ENCODE measurements at places on chromosomes 16 and 17.
A peak's percentile ranks its signal among the peaks of the same experiment; 100 is the strongest.

DNA sequence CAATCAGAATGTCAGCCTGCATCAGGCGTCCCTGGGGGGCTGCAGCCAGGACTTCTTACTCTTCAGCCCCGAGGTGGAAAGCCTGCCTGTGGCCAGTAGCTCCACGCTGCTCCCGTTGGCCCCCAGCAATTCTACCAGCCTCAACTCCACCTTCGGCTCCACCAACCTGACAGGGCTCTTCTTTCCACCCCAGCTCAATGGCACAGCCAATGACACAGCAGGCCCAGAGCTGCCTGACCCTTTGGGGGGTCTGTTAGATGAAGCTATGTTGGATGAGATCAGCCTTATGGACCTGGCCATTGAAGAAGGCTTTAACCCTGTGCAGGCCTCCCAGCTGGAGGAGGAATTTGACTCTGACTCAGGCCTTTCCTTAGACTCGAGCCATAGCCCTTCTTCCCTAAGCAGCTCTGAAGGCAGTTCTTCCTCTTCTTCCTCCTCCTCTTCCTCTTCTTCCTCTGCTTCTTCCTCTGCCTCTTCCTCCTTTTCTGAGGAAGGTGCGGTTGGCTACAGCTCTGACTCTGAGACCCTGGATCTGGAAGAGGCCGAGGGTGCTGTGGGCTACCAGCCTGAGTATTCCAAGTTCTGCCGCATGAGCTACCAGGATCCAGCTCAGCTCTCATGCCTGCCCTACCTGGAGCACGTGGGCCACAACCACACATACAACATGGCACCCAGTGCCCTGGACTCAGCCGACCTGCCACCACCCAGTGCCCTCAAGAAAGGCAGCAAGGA, 10.4 kb downstream of the NFE2L1 start:
- DNase-seq = no peak

GRCh38 chr16:2155977-2156848, 631 bp downstream of the TRAF7 start:
- peak; percentile 79 for DNase-seq

- no peak for DNase-seq
Measured at GRCh38 chr16:10752843-10753523, 9.3 kb downstream of the NUBP1 start.

DNA sequence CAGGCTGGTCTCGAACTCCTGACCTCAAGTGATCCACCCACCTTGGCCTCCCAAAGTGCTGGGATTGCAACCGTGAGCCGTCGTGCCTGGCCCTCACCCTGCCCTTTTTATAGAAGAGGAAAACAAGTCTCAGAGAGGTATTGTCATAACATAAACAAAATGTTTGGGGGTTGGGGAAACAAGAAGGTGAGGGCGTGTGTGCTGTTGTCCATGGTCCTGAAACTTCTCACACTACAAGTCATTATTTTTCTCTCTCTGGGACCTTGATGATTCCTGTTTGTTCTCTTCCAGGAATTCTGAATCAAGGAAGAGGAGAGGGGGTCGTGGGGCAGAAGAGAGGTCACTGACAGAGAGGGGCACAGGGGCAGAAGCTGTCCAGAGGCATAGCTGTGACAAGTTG, 160.2 kb upstream of the LHX1 start:
- peak; percentile 11 for DNase-seq

- DNase-seq = no peak
Measured at GRCh38 chr16:50464325-50465290, 83.6 kb upstream of the NKD1 start.

- peak; percentile 63 for DNase-seq
Measured at GRCh38 chr17:18246880-18247612, 11.5 kb downstream of the FLII start.

GRCh38 chr17:3927628-3928340, 11.5 kb upstream of the P2RX1 start:
- peak; percentile 51 for DNase-seq

DNA sequence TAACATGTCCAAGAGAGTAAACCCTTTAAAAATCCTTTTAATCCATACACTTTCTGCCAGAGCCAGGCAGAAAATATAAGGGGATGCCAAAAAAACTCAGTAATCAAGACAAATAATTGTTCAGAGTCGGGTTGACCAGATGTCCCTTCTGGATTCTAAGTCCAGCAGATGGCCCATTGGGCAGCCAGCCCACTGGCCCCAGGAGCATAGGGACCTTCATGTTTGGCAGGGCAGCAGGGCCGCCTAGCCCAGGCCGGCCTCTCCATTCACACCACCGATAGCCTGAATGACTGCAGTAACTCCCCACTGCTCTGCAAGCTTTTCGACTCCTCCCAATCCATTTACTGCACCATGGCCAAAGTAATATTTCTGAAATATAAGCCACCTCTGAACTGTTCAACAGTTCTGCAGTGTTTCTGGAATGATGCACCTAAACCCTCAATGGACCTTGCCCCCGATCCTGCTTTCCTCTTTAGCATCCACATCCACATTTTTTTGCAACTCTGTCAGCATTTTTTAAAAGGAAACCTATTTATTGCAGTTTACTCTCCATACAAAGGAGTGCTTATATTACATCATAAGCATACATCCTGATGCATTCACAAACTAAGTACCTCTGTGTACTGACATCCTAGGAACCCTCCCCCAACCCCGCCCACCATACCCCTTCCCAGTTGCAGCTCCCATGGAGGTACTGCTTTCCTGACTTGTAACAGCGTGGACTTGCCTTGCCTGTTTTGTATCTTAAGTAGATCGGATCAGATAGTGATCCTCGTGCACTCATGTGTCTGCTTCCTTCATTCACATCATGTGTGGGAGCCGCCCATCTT, 46.4 kb downstream of the LDHD start:
- peak; percentile 17 for DNase-seq

GRCh38 chr17:5757314-5757907, 173.1 kb upstream of the NLRP1 start:
- no peak for DNase-seq

DNA sequence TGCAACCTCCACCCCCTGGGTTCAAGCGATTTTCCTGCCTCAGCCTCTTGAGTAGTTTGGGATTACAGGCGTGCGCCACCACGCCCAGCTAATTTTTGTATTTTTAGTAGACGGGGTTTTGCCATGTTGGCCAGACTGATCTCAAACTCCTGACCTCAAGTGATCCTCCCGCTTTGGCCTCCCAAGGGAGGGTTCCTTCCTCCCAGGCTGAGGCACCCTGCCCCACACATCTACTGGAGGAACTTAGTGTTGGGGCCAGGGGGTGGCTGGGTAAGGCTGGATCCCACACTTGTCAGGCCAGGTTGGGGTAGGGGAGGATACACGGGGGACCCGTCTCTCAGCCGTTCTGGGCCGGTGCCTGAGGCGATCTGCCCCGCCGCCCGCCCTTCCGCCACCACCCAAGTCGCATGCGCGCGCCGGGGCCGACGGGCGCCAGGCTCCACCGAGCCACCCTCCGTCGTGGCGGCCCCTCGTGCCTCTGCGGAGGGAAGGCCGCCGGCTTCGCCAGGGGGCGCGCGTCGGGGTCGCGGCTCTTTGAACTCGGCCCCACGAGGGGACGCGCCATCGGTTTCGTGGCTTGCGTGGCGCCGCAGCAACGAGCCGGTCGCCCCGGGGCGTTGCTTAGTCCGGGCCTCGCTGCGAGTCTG, 15.9 kb downstream of the GRB7 start:
- peak; percentile 34 for DNase-seq

DNA sequence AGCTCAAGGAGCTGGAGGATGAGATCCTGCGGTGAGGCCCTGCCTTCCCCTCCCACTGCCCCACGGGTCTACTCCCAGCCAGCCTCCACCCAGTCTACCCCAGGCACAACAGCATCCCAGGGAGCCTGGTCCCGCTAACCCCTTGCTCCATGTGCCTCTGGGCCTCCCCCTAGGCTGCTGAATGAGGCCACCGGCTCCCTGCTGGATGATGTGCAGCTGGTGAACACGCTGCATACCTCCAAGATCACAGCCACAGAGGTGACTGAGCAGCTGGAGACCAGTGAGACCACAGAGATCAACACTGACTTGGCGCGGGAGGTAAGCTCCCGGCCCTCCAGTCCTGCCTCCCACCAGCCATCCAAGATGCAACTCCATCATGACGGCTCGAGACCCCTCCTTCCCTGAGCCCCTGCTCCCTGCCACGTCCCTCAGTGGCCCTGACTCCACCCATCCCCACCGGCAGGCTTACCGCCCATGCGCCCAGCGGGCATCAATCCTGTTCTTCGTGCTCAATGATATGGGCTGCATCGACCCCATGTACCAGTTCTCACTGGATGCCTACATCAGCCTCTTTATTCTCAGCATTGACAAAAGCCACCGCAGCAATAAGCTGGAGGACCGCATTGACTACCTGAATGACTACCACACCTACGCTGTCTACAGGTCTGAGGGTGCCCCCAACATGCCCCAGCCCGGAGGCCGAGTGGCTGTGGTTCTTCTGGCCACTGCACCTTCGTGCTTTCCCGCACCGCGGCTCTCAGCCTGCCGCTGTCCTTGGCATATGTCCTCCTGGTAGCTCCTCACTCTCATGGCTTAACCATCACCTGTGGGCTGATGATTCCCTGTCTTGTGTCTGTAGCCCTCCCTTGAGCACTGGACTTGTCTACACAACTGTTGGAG, 15.0 kb upstream of the KDM6B start:
- DNase-seq = no peak

DNA sequence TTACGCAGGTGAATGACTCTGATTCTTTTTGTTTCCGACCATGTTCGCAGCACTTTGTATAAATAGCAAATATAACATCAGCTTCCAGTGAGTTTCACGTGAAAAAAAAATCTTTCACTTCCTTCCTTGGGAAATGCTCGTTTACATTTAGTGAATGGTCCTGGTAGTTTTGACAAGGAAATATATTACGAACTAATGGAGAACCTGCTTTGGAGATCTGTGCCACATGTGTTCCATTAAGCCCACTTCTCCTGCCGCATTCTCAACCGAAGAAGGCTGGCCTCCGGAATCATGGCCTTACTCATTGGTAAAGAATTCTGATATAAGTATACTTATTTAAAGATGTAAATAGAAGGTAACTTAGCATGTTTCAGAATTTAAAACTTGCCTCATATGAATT, 3.6 kb downstream of the CRAMP1 start:
- DNase-seq = peak; percentile 58

GRCh38 chr17:81365601-81366585, 29.4 kb upstream of the BAHCC1 start:
- DNase-seq = no peak

DNA sequence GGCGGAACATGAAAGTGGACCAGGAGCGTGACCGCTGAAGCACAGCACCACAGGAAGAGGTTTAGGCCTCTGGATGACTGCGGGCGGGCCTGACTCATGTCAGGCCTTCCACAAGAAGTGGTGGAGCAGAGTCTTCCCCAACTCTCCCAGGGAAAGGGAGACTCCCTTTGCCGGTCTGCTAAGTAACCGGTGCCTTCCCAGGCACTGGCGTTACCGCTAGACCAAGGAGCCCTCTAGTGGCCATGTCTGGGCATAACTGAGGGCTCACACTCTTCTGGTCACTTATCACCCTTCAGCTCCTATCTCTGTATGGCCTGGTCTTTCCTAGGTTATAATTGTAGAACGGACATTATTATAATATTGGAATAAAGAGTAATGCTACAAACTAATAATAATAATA, 1931.9 kb downstream of the TP53TG3F start:
- DNase-seq = peak; percentile 9

- DNase-seq = no peak
Measured at GRCh38 chr17:77493238-77493820, 352.6 kb downstream of the SEC14L1 start.

GRCh38 chr17:49817993-49818392, 29.5 kb downstream of the KAT7 start:
- no peak for DNase-seq

GRCh38 chr17:17066021-17066420, 23.8 kb downstream of the MPRIP start:
- DNase-seq = no peak

DNA sequence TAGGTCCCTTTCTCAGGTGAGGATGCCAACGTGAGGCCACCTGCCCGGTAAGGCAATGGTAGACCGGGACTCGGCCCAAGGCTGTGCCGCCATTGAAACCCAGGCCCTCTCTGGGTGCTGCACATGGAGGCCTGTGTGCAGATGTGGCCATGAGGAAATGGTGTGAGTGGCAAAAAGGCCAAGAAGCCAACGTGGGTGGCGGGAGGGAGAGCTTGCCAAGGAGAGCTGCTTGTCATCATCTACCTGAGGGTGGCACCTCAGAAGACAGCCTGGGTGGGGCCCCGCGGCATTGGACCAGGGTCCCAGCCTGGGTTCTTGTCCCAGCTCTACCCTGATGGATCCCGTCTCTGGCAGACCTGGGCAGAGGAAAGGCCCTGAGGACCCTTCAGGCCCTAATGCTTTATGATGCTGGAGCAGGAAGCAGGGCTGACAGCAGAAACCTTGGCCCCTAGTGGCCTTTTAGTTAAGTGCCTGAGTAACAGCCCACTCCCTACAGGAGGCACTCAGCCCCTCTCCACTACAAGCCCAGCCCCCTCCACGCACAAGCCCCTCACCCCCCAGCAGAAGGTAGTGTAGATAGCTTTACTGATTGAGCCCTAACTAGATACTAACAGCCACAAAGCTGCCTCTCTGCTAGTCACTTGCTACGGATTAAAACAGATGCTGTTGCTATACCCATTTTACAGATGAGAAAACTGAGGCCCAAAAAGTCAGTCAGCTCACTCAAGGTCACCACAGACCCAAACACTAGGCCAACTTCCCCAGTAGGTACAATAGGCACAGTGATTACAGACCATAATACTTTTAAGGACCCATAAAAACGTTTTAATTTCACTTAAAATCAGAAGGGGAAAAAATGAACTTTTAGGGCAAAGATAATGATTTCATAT, 26.2 kb upstream of the KIFC3 start:
- no peak for DNase-seq

DNA sequence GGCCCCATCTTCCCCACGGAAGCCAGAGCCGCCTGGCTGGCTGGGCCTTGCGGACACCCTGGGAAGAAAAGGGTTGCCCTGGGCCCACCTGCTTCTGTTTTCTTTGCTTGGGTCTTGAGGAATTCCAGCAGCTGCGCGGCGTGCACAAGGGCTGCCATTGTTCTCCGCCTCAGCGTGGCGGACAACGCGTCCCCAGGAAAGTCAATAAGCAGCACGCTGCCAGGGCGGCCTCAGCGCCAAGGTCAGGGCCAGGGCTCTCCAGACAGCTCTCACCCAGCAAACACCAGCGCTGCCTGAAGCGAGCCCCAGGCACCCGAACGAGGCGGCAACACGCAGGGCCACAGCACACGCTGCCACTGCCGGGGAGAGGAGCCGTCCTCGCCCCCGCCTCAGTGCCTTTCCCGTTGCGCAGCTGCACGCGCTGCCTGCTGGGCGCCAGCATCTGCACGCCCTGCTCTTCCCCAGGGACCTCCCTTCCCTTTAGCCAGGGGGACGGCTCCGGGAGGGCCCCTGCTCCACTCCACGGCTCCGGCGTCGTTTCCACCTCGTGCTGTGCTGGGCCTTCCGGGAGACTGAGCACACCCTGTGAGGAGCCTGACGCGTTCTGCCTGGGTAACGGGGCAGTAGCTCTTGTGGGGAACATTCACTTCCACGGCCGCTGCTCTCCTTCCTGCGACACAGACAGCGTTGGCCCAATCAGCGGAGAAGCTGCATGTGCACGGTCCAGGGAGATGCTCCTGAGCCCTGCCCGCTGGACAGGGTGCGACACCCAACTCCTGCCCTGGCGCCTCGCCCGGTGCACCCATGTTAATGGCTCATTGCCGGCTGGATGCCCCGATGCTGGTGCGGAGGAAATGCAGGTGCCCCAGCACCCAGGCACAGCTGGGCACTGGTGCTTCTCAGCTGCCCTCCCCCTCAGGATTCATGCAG, 57.8 kb downstream of the LMF1 start:
- DNase-seq = no peak
